ENCODE measurements at places on chromosomes 1 and 21.
A peak's percentile ranks its signal among the peaks of the same experiment; 100 is the strongest.

DNA sequence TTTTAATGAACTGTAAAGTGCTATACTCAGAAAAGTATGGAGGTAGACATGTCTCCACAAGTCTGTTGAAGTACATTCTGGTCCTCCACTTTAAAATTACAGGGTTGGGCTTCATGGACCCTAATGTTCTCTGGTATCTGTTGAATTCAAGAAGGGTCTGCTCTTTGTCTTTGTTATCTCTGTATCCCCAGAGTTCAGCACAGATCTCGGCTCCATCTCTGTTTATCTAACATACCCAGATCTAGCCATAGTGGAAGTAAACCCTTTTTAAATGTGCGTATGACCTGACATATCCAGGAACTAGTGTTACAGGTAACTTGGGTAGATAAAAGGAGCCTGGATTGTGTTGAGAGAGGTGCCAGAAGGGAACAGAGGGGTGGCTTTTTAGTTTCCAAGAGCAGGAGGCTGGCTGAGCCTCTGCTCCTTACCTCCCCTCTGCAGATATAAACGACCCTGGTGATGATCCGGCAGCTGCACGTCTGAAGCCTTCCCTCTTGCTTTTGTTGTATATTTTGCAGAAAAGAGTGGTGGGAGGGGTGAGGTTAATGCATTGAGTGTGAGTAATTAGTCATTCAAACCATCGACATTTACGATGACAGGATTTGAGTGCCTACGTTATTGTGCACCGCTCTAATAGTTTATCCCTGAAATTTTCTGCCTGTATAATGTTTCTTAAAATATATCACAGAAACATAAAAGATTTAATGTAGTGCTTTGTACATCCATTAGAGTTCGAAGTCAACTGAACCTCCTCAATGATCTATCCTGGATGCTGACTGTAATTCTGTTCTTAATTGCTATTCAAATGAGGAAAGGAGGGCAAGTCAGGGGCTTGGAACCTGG, 30.8 kb downstream of the ELAVL4 start:
- no peak for DNase-seq

GRCh38 chr1:30449003-30449402, 274.4 kb downstream of the MATN1 start:
- DNase-seq, result no peak

DNA sequence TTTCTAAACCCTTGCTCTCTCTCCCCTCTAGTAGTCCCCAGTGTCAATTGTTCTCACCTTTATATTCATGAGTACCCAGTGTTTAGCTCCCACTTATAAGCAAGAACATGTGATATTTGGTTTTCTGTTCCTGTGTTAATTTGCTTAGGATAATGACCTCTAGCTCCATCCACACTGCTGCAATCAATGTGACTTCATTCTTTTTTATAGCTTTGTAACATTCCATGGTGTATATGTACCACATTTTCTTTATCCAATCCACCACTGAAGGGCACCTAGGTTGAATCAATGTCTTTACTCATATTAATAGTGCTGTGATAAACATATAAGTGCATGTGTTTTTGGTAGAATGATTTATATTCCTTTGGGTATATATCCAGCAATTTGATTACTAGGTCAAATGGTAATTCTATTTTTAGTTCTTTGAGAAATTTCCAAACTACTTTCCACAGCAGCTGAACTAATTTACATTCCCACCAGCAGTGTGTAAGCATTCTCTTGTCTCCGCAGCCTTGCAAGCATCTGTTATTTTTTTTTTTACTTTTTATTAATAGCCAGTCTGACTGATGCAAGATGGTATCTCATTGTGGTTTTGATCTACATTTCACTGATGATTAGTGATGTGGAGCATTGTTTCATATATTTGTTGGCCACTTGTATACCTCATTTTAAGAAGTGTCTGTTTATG, 277.8 kb downstream of the LTN1 start:
- no peak for DNase-seq

DNA sequence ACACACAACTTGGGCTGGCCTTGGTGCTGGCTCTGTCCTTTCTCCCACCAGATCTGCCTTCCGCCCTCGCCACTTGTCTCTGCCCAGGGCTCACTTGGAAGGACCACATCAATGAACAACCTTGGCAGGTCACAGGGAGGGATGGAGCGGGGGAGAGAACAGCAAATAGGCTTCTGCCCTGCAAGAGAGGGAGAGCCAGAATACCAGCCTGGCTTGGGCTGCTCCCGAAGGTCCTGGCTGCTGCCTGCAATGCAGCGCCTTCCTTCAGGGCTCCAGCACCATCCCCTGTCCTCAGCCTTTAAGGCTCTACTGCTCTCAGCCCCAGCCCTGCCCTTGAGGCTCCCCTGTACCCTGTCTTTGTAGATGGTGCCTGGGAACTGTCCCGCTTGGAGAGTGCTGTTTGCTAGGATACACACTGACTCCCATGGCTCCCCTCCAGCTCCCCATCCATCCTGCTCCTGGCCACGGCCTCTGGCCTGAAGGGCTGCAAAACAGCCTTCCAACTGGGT, 43.8 kb downstream of the HIVEP3 start:
- no peak for DNase-seq

DNA sequence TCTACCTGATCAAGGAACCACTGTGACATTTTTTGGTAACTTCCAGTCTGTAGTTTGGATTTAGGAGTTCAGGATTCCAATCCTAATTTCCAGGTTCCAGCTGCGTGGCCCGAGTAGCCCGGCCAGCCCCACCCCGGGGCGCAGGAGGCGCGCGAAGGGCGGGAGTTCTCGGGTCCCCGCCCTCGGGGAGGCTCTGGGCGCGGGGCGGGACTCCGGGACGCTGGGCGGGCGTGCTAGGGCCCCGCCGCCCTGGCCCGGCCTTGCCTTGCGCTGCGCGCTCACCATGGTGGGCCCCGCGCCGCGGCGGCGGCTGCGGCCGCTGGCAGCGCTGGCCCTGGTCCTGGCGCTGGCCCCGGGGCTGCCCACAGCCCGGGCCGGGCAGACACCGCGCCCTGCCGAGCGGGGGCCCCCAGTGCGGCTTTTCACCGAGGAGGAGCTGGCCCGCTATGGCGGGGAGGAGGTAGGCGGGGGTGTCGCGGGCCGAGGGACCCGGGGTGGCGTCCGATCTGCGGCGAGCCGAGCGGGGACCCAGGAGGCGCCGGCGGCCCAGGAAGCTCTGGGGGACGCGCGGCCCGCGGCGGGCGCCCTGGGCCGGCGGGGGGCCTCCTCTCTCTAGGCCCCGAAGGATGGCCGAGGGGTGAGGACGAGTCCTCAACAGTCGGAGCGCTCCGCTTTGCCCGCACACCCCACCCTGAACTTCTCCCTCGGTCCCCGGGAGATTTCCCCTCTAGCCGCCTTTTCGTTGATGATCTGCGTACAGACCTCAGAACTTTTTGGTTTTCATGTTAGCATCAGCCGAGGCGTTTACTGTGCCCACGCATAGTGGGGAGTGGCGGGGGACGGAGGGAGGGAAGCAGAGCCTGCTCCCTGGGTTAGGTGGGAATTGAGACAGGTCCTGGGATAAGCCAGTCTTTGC, at the start of gene NENF:
TSS of gene NENF (plus strand) at position 260 of the 916 bp plus-strand sequence. CDS start at position 284, 24 bp downstream.
- DNase-seq, result peak; percentile 28

DNA sequence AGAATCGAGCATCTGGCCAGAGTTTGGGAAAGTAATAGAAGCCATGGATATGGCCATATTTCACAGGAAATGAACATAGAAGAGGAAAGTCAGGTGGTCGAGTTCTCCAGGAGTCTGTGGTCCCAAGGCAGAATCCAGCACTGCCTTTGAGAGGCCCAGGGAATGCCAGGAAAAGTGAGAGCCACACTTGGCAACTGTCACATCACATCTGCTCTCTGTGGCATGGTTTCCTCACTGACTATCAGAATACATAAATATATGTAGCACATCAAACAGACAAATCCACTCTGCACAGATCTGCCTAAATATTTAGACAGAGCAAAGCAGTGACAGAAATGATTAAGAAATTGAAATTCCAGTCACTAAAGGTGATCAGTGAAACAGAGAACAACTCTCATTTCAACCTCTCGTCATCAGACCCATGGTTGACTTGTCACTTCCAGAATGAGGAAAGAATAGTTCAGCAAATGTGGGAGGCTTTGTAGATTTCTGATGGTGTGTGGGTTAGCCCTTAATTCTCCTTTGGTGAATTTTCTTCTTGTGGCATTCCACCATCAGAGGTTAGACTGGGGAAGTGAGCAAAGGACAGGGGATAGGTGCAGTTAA, 58.8 kb upstream of the MAN1A2 start:
- no peak for DNase-seq

- DNase-seq, result no peak
Observed at GRCh38 chr1:89767618-89768017, 53.2 kb upstream of the LRRC8D start.

GRCh38 chr1:78420181-78420580, 70.6 kb upstream of the PTGFR start:
- DNase-seq, result no peak

DNA sequence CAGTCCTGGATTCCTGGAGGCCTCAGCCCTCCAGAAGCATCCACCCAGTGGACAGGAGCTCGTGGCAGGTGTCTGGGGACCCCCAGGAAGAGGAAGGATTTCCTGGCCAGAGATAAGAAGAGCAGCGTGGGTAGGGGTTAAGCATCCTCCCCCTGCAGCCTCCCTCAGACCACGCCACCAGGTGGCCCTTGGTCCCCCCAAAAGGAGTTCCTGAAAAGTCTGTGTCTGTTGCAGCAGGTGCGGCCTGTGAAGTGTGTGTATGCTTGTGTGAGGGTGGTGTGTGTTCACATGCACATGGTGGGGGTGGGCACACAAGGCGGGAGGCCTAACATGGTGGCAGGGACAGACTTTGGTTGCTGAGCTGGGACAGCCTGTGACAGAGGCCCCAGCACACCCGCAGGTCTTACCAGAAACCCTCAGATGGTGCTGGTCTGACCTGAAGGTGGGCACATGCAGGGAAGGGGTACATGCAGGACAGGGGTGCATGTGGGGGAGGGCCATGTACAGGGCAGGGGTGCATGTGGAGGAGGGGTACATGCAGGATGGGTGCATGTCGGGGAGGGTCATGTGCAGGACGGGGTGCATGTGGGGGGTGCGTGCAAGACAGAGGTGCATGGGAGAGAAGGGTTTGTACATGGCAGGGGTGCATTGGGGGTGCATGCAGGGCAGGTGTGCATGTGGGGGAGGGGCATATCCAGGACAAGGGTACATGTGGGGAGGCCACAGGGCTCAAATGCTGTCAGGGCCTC, 18.2 kb upstream of the RUNX3 start:
- DNase-seq, result no peak

GRCh38 chr1:117572546-117572945, 33.3 kb upstream of the TENT5C start:
- no peak for DNase-seq

- no peak for DNase-seq
Observed at GRCh38 chr21:43922949-43923348, 57.9 kb downstream of the AGPAT3 start.

DNA sequence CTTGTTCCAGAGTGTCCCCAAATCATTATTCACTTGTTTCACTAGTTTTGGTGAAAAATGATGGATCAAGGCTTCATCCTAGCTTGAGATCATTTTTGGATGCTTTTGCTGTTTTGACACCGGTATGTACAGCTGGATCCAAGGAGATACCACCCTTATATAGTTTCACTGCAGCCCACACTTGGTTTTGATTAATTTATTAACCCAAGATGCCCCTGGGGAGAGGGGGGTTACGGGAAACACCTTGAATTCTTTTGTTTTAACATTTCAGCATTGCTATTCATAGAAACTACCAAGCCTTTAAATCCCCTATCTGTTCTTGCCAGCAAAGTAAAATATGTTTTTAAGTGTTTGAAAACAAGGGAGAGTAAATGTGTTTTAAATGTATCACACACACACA, 457.7 kb upstream of the RUNX1 start:
- no peak for DNase-seq

DNA sequence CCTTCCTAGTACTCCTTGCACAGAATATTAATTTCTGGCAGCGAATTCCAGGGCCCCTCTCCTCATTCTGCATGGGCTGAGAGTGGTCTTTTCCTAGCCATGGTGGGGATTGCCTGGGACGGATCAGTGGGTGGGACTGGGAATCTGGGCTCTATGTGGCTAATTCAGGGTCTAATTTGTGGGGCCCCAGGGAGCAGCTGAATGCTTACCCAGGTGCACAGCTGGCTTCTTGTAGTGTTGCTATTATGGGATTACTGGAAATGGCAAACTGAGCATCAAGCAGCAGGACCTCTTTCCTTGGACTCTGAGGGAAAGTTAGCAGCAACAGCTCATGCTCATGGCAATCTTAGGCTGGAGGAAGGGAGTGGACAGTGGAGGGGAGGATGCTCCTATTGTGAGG, 187.1 kb upstream of the CACNA1E start:
- DNase-seq, result no peak

DNA sequence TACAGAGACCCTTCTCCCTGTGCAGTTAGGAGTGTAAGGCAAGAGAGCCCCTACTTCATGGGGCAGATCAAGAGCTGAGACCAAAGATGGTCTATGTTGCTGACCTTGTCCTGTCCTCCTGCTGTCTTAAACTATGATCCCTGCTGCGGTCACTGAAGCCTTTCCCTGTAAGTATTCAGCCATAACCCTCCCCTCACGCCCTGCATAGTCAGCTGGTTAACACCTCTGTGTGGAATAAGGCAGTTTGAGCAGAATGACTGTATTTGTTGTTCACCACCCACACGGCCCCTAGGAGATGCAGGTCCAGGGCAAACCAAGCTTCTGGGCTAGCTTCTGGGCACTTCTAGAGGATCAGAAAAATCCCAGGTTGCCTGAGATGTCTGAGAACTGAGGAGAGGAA, 356 bp downstream of the TSPAN1 start:
- DNase-seq, result no peak

DNA sequence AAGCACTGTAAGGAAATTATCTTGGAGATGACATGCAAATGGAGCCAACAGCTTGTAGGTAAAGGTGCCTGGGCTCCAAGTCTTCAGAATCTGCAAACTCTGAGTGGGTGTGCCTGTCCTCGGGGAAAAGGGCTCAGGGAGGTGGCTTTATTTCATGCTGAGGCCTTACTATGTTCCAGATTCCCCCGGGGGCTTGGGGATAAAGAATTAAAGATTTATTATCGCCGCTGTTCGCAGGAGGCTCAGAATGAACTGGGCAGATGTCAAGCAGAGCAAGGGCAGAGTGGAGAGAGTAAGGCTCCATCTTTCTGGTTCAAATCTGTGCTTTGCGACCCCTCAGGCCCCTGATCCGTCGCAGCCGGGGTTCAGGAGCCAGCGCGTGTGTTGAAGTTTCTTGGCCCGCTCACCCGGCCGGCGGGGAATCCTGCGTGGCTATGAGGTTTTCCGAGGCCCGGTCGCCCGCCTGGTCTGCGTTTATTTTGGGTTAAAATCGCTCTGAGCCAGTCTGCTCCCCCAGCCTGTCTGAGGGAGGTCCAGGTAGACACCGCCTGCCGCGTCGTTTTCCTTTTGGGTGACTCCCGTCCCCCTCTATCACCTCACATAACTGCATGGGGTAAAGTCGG, 19.5 kb downstream of the RHOU start:
- DNase-seq, result no peak

DNA sequence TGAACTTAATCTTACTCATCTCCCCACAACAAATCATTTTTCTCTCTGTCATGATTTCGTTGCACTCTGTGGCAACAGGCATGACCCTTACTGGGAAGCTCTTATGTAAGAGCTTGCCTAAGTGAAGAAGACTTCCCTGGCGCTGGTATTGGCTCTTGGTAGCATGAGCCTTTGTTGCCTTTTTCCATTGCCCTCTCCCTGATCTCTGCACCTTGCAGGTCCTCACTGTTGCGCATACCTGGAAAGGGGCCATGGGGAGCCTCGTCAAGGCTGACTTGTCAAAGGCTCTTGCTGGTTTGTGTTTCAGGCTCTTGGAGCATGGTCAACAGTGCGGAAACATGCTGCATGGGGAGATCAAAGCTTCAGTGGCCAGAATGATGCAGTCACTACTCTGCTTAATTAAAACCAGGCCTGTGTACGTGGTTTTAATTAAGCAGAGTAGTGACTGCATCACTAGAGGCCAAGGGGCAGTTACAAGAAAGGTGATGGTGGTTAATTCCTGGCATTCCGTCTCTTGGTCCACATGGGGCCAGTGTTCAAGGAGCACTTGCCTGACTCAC, 141.3 kb downstream of the SPATA46 start:
- DNase-seq, result no peak
